ENCODE measurements at places on chromosomes 3 and 15. TPM values are rescaled to one million over a fixed set of nuclear protein-coding genes. Genes with fewer than 3 reads are reported as not detected.
A peak's percentile ranks its signal among the peaks of the same experiment; 100 is the strongest.

The CASR gene
- 24.9 TPM for polyA plus RNA-seq

The SLC38A3 gene
- polyA plus RNA-seq, result 9.4 TPM

DNA sequence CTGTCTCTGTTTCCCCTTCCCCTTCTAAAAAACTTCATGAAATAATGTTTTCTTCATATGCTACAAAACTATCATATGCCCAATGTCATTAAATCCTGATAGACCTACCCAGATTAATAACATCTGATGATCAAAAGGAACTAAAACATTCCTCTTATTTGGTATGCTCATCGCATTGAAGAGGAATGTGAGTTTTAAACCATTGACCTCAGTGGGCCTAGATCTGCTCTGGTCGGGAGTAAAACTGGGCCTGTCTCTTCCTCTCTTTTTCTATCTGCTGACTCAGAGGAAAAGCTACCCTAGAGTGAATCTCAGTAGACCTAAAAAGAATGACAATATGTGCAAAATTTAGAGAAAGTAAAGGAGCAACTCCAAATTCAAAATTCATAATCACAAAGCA, 275.8 kb downstream of the SATB1 start:
- no peak for DNase-seq

- DNase-seq, result no peak
These were observed 98.3 kb upstream of the ABI3BP start for GRCh38 chr3:101091489-101091888.

DNA sequence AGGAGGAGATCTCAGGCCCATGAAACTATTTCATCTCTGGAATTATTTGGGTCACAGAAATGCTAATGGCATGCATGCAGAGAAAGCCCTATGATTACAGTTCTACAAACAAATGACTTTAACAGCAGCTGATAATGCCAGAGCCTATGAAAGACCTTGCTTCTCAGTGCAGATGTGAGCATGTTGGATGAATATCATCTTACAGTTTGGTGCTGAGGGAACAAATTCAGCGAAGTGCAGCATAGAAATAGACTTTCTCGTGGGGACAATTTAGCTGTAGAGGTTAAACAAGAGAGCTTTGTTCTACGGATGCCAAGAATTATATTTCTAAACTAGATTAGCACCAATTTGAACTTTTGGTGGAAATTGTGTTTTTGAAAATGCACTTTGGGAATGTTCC, 27.7 kb downstream of the PTX3 start:
- no peak for DNase-seq

GRCh38 chr3:188947401-188948280, 224.1 kb upstream of the TPRG1 start:
- DNase-seq, result peak; percentile 96

DNA sequence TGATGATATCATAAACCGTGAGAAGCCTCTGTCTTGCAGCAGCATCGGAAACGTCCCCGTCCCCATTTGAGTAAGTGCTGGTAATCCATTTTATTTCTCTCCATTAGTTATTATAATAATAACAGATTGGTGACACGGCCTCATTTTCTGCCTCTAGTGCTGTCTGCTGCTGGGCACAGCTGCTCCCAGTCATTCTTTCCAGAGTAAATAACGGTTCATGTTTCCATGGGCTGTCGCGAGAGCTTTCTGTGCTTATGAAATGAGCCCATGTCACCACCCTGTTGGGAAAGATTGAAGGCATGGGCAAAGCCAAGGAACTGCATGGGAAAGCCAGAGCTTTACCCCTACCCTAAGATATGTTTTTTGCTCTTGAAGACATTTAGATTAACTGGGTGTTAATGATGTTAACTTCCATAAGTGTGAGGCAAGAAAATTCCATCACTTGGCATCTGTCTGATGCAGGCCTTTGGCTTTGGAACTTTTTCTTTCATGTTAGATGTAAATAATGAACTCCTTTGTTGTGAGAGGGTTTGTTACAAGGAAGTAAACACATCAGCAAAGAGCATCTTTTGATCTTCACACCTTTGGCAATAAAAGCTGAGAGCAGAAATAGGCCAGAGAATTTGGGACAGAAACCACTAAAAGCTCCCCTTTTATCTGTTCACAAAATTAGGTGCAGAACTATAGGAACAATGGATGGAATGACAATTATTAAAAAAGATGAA, 141.8 kb downstream of the FILIP1L start:
- DNase-seq, result no peak

DNA sequence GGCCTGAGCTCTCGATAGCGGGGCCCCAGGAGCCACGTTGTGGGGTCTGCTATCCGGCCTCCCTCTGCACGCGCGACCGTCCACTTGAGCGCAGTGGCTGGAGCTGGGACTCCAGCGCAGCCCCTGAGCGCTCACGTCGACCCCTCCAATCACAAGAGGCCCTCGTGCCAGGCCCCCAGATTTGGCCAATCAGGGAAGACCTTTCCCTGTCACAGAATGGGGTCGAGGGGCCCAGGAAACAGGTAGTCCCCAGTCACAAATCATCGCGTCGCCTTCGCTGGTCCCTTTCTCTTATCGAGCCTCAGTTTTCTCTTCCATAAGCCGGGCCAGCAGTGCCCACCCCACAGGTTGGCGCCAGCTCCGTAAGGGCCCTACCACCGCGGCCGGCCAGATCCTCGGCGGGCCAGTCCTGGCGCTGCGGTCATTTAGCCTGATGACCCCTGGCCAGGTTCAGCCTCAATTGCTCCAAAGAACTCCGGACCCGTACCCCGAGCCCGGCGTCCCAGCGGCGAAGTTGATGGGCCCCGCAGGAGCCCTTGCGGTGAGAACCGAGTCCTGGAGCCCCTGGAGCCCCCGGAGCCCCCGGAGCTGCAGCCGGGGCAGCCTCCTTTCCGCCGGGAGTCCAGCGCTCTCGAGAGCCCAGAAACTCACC, 435 bp downstream of the ALDH1L1 start:
- no peak for DNase-seq

GRCh38 chr3:16950282-16950681, 65.5 kb downstream of the PLCL2 start:
- no peak for DNase-seq
